ENCODE measurements at places on chromosomes 11 and 22.

DNA sequence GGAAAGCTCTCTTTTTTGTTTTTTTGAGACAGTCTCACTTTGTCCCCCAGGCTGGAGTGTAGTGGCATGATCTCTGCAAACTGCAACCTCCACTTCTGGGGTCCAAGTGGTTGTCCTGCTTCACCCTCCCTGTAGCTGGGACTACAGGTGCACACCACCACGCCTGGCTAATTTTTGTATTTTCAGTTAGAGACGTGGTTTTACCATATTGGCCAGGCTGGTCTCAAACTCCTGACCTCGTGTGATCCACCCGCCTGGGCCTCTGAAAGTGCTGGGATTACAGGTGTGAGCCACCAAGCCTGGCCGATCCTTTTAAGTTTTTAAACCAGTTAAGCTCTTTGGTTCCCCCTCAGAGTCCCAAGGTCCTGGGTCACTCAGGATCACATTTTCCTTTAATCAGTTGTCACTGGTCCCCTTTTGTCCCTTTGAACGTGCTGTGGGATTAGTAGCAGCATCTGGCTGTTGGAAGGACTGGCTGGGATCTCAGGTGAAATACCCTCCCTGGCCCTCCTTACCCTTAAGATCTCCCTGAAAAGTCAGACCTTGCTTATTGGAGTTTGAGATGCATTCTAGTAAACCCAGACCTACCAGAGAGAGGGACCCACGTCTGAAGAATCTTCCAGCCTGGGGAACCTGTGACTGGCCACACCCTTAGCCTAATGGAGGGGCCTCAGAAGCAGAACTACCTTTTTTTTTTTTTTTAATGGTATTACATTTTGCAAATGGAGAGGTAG, 8.1 kb downstream of the MALAT1 start:
- no peak for DNase-seq

- DNase-seq = no peak
These were observed 2.8 kb downstream of the MYOD1 start for GRCh38 chr11:17722000-17722643.

DNA sequence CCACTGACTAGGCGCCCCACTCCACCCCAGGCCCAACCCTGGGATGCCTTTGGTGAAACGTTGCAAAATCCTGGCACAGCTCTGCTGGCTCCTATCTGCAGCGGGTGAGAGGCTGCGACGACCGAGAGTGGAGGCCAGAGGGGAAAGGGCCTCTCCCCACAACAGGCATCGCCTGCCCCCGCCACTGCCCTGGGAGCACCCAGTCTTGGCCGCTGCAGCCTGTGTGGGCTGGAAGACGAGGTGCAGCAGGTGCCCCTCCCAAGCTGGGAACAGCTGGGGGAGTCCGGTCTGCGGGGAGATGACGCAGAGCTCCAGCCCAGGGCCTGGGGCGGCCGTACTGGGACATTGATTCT, 4.2 kb upstream of the PIM3 start:
- no peak for DNase-seq

- DNase-seq = no peak
These were observed 17.6 kb downstream of the MYH9 start for GRCh38 chr22:36369922-36370791.
